ENCODE measurements at places on chromosomes 5 and 9. TPM values are rescaled to one million over a fixed set of nuclear protein-coding genes. Genes with fewer than 3 reads are reported as not detected.

COL5A1 gene
- 71.1 TPM for total RNA-seq

RAB3C gene
- total RNA-seq: 10.6 TPM

GMCL2 gene
- not detected for total RNA-seq

WNT8A gene
- total RNA-seq: not detected

DAB2IP gene
- total RNA-seq: 83.8 TPM

SLC35A4 gene
- total RNA-seq: 43.9 TPM

IFNB1 gene
- total RNA-seq: not detected

PCDHGA4 gene
- total RNA-seq: 5.5 TPM
